ENCODE measurements at places on chromosomes 16 and 17.

DNA sequence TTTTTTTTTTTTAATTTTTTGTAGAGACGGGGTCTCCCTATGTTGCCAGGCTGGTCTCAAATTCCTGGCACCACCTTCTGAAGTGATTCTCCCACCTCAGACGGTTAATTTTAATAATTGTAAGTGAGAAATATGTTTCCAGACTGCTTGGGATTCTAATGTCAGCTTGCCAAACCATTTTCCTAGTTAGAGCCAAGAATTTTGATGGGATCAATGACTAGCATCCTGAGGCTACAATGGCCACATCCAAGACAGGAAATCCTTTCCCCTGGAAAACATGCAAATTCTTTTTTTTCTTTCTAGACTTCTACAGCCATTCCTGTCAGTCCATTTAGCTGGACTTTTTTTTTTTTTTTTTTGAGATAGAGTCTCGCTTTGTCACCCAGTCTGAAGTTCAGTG is 32.6 kb downstream of the IGF2BP1 start:
- no peak for DNase-seq

DNA sequence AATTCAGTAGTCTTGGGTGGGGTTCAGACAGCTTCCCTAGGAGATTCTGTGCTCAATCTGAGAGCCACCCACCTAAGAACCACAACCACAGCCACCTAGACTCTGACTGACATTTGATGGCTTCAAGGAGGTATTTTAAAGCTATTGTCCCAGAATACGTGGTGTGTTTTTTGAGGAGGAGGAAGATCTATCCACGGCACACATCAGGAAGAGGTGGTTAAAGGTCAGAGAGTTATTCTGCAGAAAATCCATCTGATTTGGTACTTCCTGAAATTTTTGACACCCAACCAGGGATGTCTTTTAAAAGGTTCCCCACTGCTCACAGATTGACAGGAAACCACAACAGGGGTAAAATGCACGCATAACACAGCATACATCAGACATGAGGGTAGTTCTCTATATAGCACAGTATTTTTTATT is 25.1 kb downstream of the SMARCE1 start:
- DNase-seq, result no peak

DNA sequence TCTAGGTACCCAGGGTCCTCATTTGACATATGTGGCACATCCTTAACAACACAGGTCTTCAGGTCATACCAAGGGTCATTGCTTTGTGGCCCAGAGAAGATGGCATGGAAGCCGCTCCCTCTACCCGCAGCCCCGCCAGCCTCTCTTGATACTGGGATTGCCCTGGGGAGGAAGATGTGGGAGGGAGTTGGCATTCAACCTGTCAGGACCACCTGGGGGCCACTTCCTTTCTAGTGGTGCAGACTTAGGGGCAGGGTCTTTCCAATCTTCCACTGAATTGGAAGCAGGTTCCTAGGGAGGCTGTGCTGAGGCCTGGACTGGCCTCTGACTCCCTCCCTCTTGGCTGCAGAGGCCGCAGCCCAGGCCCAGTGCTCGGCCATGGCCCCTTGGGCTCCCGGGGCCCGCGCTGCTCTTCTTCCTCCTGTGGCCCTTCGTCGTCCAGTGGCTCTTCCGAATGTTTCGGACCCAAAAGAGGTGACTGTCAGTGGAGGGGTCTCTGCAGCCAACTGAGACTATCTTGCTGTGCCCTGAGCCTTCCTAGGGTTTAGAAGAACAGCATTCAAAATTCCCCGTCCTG is 5.1 kb upstream of the HEXIM1 start:
- no peak for DNase-seq

- no peak for DNase-seq
Measured at GRCh38 chr16:73124097-73124652, 76.2 kb upstream of the ZFHX3 start.

- no peak for DNase-seq
Measured at GRCh38 chr16:82260212-82260795, 90.3 kb upstream of the MPHOSPH6 start.

DNA sequence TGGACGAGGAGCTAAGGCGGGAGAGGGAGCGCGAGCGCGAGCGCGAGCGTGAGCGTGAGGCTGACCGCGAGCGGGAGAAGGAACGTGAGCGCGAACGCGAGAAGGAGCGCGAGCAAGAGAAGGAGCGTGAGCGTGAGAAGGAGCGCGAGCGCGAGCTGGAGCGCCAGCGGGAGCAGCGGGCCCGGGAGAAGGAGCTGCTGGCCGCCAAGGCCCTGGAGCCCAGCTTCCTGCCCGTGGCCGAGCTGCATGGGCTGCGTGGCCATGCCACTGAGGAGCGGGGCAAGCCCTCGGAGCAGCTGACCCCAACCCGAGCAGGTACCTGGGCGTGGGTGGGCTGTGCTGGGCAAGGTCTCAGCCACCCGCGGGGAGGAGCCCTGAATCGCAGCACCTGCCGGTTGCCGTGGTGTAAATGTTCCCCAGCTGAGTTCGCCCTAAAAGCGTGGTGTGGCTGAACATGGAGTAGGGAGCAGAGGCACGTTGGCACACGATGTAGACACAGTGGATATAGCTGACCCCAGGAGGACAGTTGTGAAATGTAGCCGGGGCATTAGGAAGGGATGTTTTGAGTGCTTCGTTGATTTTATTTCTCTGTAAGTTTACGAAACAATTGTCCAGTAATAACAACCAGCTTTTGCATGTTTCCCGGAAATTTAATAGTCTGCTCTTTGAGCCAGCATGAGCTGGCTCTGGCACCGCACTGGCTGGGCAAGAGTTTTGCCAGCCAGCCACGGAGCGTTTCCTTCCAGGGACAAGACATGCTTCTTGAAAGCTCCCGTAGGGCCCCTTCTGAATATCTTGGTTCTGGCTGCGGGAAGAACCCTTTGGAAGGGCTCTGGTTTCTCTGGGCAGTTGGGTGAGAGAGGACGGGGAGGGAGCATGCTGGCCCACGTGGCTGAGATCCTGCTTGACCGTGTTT is 32.1 kb downstream of the GINS2 start:
- no peak for DNase-seq

GRCh38 chr16:77298418-77299360 is 99.5 kb downstream of the SYCE1L start:
- DNase-seq, result no peak

DNA sequence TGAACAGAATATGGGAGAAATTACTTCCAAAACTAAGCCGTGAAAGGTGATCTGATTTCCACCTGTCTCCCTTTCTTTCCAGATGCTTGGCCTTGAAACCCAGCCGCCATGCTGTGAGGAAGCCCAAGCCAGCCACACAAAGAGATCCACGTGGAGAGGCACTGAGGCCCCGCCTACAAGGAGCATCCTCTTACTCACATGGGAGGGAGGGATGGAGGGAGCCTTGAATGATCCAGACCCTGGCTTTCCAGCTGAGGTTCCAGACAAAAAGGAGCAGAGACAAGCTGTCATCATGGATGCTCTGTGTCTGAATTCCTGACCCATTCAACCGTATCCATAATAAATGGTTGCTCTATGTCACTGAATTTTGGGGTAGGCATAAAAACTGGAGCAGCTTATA is 48.9 kb upstream of the HAPSTR1 start:
- no peak for DNase-seq

GRCh38 chr16:56113223-56113622 is 78.1 kb upstream of the GNAO1 start:
- DNase-seq, result no peak

DNA sequence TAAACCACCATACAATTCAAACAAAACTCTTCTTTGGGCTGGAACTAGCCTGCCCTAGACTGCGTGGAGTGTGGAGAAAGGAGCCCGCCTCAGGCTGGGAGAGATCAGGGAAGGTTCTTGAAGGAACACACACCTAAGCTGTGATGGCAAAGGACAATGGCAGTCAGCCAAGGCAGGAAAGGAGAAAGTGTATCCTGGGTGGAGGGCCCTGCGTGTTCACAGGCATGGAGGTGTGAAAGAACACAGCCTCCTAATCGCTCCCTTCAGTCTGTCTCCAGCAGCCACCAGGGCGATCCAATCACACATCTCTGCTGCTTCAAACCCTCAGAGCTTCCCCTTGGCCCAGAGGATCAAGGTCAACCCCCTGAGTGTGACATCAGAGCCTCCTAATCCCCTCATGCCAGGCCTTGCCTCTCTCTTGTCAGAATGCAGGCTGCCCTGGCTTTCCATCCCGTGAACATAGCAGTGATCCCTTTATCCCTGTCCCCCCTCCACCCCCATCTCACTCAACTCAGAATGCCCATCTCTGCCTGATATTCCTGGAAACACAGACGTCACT is 173.0 kb downstream of the KATNIP start:
- peak; percentile 7 for DNase-seq

DNA sequence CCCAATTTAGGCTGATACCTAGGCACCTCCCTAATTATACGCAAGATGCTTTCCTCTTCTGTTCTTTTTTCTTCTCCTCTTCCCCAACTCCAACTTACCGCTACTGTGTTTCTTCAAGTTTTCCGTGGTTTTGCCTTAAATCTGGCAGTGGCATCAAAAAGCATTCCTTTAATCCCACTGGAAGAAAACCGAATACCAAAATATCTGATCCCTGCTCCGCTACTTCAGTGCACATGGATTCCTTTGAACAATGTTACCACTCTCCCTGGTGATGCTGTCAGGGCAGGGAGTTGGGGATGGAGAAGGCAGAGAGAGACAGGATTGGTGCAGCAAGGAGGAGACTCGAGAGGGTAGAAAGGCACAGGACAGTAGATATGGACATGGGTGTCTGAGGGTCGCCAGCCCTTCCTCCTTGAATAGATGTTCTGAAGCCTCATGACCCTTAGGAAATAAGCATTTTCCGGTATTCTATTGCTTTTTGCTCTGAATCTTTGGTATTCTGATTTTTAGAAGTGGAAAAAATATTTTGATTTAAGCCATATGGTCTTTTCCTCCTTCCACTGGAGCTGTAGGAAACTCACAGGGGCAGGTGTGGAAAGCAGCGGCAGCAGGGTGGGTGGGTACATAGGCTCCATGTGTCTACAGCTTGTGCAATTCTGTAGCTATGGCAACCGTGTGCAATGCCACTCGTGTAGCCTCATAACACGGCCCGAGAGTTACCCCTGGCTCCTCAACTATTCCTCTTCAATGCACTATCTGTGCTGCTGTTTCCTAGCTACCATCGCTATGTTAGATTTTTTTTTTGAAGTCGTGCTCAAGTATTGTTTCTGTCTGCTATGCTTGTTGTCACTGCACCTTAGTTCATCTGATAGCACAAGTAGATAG is 32.3 kb upstream of the TANC2 start:
- DNase-seq, result no peak

DNA sequence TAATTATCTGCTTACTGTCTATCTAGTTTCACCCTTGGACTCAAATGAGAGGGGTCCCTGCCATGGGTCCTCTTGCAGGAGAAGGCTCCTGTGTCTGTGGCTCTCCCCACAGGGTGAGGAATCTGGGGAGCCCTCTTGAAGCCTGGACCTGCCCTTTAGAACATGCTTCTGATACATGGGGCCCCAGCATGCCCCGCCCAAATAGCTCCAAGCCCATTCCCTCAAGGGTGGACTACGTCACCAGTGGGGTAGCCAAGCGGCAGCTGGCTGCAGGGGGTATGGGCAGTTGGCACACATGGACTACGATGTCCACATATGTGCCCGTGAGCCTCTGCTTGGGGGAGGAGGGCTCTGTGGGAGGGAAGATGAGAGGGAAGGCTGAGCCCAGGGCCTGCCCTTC is 39.3 kb downstream of the ARHGAP27 start:
- no peak for DNase-seq

- DNase-seq, result no peak
Measured at GRCh38 chr17:1916316-1916715, 86.5 kb downstream of the RPA1 start.

- no peak for DNase-seq
Measured at GRCh38 chr17:81197831-81198490, 24.8 kb downstream of the CEP131 start.

DNA sequence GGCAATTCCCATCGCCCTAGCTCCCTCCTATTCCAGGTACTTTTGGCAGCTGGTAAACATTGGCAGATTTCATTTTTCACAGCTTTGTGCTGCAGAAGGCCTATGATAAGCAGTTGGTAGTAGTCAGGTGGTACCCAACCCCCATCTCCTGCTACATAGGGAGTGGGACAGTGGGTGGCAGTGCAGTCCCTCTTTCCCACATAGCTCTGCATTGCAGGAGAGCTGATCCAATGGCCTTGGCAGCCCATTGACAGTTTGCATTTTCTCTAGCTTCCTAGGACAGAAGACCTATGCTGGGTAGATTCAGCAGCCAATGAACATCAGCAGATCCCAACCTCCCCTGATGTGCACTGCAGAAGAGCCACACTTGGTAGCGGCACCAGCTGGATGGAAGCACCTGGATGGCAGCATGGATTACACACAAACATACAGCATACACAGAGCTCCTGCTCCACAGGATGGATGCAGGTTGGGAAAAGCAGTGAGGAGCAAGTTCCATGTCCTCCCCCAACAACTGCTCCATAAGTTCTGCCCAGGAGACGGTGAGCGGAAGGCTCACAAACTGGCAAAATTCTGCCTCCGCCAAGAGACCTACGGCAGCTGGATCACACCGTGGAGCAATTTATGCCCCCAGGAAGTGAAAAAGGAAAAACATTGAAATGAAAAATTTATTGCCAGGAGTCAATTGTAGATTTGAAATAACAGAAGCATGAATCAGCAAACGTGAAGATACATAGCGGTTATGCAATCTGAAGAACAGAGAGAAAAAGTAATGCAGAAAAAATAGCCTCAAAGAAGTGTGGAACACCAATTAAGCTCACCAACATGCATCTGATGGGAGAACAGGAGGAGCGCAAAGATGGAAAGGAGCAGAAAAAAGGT is 95.7 kb downstream of the CACNG1 start:
- no peak for DNase-seq

DNA sequence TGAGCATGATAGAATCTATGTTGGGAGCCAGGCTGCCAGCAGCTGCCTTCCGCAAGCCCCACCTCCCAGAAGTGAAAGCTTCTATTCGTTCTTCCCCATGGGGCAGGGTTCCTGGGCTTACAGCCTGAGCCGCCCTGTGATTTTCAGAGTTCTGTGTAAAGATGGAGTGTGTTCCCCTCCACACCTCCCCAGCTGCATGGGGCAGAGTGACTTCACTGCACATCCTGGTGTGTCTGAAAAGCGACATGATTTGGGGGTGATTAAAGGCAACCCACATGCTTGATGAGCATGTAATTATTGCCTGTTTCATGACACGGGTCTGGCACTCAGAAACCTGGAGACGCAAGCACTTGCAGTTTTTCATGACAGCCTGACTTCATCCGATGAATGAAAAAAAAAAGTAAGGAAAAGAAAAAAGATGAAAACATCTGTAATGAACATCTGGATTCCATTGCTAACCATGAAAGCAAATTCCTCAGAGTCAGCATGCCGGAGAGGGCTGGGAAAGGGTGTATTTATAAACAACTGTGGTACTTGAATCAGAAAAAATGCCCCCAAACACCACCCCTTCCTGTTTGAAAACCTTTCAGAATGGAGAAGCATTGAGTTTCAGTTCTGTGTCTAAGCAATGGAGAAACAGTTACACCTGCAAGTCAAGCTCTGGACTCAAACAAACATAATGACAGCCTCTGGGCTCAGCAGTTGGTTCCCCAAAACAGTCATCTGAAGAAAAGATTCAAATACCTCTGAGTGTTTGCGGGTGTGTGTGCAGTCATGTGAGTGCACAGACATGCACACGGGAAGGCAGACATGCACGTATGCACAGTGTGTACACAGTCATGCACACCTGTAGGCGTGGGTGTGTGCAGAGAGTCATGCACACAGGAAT is 266.0 kb downstream of the ENGASE start:
- DNase-seq, result no peak

Measured in CD8-positive, alpha-beta memory T cell (primary cell).